Mesothelial cell of epicardium (in vitro differentiated cells): ENCODE measurements at places on chromosomes 3 and 15.

DNA sequence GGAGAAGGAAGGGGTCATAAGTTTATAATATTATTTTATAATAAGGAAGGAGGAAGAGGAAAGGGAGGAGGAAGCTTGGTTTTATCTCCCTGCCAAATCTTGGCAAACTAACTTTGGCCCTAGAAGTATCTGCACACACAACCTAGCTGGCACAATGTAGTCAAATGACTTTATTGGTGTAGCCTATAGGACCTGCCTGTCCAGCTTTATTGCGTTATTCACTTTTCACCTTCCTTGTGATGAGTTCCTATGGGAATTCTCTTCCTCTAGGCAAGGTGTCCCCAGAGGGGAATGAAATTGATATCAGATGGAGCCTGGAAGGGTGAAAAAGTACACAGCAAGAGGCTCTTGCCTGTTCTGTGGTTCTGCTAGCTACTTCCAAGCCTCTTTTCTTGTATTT lies 111.2 kb upstream of the SLC25A36 start:
- no peak for DNase-seq

DNA sequence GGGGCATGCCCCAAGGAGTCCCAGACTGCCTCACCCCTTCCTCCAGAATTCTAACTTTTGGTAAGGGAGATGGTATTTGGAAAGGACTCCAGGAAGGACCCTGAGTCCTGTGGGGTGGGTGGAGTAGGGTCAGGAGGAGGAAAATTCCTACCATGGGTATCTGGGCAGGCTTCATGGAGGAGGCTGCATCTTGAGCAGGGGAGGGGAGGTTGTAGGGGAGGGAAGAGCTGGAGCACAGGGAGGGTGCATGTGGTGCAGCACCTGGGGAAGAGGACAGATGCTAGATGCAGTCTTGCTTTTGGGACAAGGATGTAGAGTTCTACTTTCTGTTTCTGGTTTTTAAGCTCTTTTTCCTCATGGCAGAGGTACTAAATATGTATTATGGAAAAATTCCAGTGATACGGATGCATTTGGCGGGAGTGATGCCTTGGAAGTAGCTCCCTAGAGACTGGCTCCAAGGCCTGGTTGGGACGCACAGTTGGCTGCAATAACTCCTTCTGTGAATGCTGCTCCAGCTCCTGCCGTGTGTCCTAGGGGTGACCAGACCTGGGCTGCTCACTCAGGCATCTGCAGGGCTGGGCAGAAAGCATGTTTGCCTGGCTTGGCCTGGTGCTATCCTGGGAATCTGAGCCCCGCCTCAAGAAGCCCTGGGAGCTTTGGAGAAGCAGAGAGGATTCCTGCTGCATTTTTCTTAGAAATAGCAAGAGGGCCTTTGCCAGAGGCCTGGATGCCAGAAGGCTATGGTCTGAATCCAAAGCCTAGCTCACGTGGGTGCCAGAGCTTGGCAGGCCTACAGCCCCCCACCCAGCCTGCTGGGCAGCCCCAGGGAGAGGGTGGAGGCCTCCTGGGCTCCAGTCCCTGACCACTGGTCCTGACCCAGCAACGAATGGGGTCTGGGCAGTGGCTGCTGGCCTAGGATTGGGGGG lies 10.1 kb downstream of the SEMA3F start:
- no peak for DNase-seq

DNA sequence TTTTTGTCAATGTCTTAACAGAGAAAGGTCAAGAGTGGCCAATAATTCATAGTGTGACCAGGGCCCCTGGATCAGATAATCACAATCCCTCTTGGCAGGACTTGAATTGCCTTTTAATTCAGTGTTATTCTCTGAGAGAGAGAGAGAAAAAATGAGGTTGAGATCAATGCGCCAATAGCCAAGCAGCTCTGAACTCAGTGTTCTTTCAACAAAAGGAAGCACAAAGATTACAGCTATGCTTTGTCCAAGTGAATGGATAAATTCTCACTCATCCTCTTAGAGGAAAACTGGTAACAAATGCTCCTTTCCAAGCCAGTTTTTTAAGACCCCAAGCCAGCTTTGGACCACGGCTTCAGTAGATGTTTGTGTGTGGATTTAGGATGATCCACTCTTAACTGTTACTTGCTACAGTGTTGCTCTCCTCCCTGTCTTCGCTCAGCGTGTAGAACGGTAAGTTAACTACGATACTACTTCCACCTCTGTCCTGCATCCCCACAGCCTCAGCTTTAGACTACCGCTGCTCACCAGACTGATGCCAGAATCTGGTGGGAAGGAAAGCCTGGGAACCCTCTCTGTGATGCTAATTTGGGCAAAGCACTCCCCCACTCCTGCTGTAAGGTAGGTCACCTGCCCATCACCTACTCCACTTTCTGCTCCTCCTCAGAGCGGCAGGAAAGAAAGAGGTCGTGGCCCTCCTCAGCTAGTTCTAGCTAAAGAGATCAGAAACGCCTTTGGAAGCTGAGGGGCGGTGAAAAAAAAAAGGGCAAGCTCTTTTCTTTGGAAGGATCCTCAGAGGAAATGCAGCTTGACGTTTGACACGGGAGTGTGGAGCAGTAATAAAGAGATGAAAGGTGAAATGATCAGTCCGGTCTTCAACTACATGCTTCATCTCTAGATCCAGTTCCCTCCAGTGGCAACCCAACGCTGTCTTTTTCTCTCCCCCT lies 46.8 kb upstream of the LPP start:
- no peak for DNase-seq

- DNase-seq = no peak
These were observed 61.4 kb downstream of the GOLIM4 start for GRCh38 chr3:168034152-168034928.

GRCh38 chr15:64071931-64072765 lies 21.5 kb downstream of the CIAO2A start:
- DNase-seq = no peak

DNA sequence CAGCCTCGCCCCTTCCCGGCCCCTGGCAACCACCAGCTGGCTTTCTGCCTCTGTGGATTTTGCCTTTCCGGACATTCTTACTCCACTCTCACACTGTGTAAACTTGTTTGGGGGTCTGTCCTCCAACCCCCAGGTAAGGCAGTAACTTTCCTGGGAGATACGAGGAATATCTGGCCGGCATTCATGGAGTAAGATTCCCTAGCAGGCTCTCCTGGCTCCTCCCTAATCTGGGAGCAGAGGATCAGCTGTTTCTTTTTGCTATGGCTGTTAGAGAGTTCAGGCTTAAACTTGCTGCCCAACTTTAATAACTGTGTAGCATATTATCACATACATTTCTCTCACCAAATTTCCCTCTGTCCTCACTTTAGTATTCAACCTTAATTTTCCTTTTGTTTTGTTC lies 64.3 kb downstream of the IGF2BP2 start:
- no peak for DNase-seq

DNA sequence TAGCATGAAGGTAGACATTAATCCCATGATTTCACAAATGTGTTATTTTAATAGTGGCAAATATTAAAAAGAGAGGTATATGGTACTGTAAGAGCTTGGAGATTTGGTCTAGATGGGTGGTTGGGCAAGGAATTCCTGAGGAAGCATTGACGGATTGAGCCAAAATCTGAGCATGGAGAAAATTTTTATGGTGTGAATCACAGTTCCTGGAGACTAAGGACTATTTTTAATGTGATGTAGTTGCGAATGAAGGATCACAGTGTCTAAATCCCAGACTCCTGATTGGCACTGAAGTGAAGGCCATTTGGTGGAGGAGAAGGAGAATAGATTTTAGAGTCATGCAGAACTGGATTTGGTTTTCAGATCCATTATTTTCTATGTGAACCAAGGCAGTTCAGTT lies 188.7 kb upstream of the FEZF2 start:
- no peak for DNase-seq

DNA sequence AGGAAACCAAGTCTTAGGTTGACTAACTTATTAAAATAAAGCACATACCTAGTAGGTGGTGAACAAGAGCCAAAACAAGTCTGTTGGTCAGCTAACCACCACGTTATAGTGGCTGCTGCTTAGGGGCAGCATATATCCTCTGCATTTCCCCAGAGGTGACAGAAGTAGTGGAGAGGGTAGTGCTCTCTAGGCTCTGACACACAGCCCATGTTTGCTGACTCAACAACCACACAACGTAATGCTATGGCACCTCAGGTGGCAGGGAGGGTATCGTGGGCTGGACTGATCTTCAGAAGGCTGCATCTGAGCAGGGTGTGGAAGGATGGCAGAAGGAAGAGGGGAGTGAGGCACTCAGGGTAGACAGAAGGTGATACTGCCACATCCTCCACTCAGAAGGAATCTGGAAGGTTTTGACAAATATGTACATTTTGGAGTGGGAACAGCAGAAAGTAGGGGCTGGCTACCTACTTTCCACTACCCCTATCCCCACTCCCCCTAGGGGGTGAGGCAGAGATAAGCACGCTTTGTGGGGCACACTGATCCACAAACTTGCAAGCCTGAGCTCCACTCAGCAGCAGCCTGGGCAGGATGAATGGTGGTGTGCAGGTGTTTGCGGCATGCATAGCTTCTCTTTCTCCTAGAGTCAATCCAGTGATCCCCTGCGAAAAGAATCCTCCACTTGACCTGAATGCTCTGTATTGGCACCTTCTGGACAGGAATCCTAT lies 178.1 kb downstream of the RORA start:
- no peak for DNase-seq

GRCh38 chr3:64073158-64073761 lies 50.0 kb upstream of the PSMD6 start:
- no peak for DNase-seq
